ELR (cell line): ENCODE measurements at places on chromosomes 4 and X.

- peak; percentile 22 for DNase-seq
These were observed 820.3 kb upstream of the PCDH10 start for GRCh38 chr4:132328761-132329160.

DNA sequence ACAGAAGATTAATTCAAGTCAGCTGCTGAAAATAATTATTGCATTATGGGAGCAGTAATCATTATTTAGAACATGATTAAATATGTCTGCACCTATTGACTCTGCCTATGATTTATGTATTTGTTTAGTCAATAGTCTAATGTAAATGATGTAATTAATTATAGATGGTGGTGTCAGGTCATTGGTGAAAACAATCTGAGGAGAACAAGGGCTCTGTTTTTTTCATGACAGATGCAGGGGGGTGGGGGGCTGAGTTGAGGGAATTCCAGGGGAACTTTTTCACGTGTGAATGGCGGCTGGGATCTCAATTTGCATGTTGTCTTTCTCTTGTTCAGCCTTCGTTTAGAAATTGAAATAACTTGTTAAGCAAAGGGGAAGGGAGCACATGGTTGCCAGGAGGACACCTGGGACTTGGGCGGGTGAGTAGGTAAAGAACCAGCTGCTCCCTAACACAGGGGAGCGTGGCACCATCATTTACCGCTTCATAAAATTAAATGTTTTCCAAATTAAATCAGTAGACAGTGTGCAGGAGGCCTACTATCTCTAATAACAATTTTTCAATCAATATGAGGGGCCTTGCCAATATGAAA, 65.4 kb downstream of the NKX6-1 start:
- no peak for DNase-seq

- peak; percentile 52 for DNase-seq
These were observed 146.0 kb downstream of the TBL1X start for GRCh38 chrX:9610771-9611392.

- peak; percentile 55 for DNase-seq
These were observed 392.8 kb upstream of the NR3C2 start for GRCh38 chr4:148834804-148835631.

DNA sequence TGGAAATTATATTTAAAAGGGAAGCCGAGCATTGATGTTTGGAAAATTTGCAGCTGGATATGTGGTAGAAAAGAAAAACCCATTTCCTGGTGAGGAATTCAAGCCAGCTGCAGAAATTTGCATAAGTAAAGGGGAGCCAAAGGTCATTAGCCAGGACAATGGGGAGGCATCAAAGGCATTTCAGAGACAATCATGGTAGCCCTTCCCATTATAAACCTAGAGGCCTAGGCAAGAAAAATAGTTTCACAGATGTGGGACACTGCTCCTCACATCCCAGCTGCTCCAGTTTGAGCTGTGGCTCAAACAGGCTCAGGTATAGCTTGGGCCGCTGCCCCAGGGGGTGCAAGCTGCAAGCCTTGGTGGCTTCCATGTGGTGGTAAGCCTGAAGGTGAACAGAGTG, 35.8 kb downstream of the NAP1L3 start:
- DNase-seq, result peak; percentile 0

DNA sequence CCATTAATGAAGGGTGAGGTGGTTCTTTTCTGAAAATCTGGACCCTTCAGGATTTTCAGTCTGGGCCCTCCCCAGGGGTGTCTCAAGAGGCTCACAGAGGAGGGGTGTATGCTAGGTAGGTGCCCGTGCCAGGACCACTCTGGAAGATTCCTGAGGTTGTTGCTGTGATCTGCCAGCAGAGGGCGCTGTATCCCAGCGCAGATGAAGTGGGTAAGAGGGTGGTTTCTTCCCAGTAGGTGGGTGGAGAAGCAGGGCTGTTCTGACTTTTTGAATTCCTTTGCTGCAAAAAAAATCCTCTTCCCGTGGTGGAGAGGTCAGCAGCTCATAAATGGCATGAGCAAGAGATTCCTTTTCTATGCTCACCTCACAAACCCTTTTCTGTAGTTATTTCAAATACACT, 51.1 kb downstream of the SCML1 start:
- DNase-seq, result peak; percentile 27

GRCh38 chrX:925652-926061, 286.8 kb downstream of the CRLF2 start:
- no peak for DNase-seq

GRCh38 chrX:134999469-134999868, 8.7 kb downstream of the SMIM10 start:
- DNase-seq, result peak; percentile 62

DNA sequence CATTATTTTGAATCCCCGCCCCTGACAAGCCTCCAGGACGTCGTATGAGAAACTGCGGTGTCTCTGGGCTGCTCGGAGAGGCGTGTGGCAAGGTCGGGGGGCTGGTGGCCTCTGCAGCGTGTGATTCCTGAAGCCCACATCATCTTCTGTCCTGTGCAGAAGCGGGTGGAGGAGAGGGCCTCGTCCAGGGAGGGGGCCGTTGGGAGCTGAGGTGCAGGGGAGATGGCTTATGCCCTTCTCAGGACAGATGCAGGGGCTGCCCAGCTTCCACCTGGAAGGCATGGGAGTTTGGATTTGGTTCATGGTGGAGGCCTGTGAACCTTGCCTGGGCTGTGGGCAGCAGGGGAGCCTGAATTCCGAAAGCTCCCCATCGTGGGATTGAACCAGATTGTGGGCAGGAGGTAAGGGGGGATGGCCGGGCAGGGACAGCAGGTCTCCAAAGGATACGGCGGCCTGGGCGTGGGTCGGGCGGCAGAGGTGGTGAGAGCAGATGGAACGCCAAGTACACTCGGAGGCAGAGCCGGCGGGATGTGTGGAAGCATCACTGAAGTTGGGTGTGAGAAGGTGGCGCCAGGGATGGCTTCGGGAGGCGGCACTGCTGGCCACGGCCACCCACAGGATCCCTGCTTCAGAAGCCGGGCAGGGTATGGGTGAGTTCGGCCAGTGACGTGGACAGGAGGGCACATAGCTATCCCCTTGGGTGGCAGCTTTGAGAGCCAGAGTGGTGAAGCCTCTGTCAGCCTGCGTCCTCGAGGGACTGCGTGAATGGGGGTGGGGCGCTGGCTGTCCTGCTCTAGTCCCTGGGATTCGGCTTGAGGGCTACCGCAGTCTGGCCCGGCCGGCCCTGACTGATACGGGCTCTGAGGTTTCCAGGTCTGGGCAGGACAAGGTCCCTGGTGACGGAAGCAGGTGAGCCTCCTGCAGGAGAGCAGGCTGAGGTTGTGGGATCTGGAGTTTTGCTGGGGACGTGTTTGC, 76.3 kb upstream of the ADRA2C start:
- DNase-seq, result no peak

DNA sequence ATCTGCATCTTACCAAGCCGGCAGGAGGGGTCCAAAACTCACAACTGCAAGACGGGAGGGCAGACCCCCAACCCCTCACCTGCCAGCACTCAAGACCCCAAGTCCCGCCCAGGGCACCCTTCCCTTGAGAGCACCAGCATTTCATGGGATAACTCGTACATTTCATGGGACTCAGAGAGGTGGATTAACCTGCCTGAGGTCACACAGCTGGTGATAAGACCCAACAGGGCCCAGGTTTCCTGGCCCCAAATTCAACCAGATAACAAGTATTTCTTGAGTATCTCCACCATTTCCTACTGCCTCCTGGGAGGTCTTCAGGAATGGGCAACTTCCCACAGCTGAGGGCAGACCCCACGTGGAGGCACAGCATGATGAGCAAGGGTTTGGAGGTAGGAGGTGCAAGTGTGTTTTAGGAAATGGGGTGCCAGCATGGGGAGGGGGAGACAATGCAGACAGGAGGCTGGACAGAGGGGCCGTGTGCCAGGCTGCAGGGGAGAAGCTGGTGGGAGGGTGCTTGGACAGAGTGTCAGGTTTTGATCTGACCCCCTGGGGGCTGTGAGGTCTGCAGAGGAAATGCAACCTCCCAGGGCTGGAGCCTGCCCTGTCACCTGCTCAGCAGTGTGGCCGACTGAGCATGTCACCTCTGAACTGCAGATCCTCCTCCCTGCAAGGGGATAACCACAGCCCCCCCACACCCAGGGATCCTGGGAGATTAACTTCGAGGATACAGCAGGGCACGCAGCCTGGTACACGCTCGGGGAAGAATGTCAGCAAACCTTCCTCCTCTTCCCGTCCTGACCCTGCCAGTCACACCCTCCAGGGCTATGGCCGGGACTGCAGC, 4.4 kb downstream of the ADRA2C start:
- no peak for DNase-seq

DNA sequence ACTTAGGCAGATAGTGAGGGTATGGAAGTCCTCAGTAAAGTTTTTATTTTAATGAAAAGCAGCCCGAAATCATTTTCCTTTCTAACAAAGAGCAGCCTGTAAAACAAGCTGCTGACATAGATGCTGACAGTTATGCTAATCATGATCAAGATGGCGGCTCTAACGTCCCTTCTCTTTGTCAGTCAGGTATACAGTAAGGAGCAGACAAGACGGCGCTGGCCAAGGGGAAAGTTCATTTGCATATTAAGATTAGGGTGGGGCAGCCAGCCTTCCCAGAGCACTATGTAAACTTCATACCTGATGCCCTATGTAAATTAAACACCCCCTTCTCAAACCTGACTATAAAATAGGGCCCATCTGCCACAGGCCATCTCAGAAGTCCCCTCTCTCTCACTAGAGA, 76.9 kb downstream of the MAGEB10 start:
- DNase-seq, result no peak

GRCh38 chr4:102687373-102687981, 73.3 kb downstream of the MANBA start:
- peak; percentile 23 for DNase-seq

DNA sequence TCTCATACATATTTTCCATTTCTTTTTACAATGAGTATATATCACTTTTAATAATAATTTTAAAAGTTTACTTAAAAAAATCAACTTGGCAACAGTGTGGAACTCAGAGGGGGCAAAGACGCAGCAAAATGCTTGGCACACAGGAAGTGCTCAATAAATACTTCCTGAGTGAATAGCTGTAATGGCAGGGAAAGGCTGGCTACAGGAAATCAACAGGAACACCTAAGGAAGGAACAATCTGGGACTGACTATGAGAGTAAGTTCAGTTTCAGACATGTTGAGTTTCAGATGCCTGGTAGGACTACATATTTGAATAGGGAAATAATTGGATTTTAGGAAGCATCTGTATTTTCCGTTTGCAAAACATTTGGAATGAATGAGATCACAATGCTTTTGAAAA, 137.6 kb downstream of the SCLT1 start:
- no peak for DNase-seq

GRCh38 chr4:41611881-41612871, 74.2 kb downstream of the LIMCH1 start:
- DNase-seq, result peak; percentile 36

DNA sequence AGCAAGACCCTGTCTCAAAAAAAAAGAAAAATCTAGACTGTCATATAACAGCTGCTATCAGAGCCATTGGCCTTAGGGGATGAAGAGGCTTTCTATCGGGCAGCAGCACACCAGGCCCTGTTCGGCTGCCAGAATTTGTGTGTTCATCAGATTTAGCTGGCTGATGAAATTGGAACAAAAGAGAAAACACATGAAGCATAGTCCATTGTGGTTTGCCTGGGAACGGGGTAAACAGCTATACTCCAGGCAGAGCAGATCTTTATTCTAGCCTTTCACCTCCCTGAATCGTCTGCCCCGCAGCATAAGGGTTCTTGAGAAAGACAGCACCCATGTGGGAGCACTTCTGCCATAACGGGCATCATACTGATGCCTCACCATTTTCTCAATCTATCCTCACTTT, 11.6 kb downstream of the TKTL1 start:
- no peak for DNase-seq

GRCh38 chr4:150768497-150768896, 186.5 kb downstream of the MAB21L2 start:
- DNase-seq, result peak; percentile 19

- no peak for DNase-seq
These were observed 61.3 kb downstream of the MTHFD2L start for GRCh38 chr4:74219240-74219639.

GRCh38 chr4:52576326-52576725, 82.8 kb downstream of the USP46 start:
- no peak for DNase-seq

DNA sequence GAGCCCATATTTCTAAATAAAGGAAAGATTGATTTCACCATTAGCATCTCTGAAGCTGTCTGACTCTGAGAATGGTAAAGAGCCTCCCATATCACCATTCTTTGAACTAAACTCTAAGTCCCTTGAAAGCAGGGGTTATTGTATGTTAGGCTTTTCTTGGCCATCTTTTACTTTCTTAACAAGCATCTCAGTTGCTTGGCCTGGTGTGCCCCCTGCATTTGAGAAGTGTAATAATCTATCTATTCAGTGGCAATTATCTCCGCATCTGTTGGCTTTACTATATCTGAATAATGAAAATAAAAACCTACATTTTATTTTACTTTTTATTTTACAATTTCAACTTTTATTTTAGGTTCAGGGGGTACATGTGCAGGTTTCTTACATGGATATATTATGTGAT, 128.3 kb upstream of the ARMCX2 start:
- no peak for DNase-seq

DNA sequence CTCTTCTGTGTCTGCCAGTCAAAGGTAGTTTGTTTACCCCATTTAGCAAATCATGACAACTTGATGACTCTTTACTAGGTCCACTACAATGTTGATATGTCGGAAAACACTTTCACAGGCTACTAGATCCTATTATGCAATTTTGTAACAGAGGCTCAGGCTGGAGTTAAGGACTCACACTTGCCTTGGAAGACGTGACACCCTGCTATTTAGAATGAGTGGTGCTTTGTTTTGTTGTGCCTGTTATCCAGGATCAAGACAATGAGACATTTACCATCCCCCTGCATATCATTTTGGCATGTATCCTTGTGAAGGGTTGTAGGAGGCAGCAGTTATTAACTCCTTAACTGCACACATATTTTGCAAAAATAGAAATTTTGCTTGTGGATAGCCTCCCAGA, 263.7 kb downstream of the IL1RAPL1 start:
- no peak for DNase-seq

DNA sequence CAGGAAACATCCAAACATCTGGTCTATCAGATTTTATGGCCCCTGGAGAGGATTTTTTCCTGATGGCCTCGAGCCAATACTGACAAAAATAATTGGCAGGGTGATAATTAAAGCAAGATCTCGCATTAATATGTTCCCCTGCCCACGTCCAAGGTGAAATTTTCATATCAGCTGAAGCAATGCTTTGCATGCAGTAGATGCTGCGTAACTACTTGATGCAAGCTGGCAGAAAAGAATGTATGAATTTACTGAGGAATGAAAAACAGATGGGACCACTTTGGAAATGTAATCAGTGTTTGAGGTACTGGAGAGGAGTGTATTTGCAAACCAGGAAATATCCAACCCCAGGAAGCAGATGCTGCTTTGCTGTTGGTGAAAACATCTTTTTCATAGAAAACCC, 36.8 kb upstream of the REST start:
- DNase-seq, result no peak

DNA sequence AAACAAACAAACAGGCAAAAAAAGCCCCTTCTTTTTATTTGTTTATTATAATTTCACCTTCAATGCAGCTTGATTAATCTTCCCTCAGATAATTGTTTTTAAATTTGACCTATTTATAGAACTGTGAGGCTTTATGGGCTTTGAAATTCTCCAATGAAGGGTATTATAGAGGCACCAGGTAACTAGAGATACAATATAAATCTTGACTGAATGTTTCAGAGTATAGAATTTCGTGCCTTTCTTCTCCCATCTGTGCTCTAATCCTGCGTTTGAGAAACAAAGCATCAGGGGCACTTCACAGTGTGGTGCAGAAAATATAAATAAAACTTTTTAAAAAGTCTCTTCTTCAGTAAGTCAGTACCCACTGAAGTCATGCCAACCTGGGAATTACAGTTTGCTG, 120.9 kb downstream of the ANKRD50 start:
- no peak for DNase-seq

GRCh38 chr4:87007528-87008446, 73.0 kb downstream of the AFF1 start:
- peak; percentile 65 for DNase-seq

- DNase-seq, result no peak
These were observed 89.8 kb upstream of the ETNPPL start for GRCh38 chr4:108852691-108853090.
